ENCODE measurements at places on chromosomes 3 and 15.

DNA sequence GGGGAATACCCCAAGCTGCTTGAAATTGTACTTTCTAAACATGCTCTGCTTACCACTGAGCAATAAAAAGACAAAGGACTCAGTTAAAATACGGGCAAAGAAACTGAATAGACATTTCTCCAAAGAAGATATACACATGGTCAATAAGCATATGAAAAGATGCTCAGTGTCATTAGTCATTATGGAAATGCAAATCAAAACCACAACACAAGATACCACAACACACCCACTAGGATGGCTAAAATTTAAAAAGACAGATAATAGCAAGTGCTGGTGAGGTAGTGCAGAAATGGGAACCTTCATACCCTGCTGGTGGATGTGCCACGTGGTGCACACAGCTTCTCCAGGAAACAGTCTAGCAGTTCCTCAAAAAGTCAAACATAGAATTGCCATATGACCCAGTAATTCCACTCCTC, 21.3 kb downstream of the LRIG1 start:
- DNase-seq: no peak

- no peak for DNase-seq
These were observed 44.5 kb upstream of the PTX3 start for GRCh38 chr3:157392104-157392503.

DNA sequence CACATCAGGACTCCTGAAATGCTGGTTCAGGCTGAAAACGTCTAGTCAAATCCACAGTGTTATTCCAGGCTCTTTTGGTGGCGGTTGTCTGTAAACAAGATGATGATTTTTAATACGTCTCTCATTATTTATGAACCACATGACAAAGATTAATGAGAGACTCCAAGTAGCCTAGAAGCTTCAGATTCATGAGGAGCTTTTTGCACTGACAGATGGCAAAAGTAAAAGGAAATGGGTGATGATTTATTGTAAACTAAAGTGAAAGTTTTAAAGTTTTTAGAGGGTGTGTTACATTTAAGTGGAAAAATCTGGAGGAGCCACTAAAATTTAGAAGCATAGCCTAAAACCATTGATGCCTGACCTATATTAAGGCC, 77.0 kb downstream of the BBX start:
- no peak for DNase-seq

DNA sequence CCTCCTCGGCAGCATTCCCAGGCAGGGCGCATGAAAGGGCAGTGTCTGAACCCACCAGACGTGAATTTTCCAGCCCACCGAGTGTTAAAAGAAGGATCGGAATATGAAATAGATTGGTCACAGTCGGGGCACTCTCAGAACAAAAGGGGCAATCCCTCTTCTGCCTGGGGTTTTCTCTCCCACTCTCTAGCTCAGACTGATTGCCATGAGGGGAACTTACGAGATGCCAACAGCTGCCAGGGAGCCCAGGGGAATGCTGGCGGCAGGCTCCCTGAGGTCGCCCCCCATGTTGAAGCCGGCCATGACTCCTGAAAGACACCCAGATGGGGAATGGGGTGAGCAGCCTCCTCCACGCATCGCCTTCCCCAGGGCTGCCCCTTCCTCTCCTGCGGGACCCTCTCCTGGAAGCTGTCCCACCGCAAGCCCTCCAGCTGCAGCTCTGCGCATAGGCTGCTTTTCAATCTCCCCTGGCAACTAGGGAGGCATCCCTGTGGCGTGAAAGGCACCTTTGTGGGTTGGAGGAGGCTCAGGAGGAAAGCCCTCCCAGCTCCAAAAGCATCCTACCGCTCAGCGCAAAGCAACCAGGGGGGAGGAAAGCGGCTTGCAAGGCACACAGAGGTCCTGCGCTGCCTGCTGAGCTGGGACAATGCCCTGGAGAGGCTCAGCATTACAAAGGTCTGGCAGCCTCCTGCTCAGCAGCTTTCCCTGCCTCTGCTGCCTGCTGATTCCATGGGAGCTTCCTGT, 64.8 kb upstream of the HEG1 start:
- DNase-seq: no peak

GRCh38 chr3:59313365-59313764, 263.5 kb upstream of the CFAP20DC start:
- peak; percentile 44 for DNase-seq

DNA sequence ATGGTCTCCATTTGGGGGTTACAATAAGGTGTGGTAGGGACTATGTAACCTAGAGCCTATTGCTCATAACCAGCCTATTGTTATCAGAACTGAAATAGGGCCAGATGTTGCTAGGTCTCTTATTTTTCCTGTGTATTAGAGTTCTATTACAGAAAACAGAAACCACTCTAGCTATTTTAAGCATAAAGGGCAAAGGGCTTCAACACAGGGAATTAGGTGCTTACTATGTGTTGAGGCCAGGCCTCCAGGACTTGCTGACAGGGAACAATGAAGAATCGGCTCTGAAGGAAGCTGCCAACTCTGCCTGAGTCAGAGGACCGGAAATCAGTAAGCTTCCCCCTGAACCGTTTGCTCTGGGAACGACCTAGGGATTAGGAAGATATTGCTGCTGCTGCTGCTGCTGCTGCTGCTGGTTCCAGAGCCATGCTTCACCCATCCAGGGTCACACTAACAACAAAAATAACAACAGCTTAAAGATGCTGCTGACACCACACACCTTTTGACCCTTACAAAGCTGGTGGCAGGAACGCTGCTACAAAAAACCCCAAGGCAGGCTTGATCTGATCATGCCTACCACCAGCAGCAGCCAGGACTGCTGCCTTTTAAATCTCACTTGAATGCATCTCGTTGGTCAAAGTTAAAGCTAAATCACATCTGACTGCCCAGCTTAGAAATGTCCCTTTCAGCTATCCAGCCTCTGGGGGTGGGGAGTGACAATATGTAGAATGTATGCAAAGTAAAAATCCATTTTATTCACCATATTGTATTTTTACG, 276.9 kb upstream of the IL12A start:
- DNase-seq: no peak

DNA sequence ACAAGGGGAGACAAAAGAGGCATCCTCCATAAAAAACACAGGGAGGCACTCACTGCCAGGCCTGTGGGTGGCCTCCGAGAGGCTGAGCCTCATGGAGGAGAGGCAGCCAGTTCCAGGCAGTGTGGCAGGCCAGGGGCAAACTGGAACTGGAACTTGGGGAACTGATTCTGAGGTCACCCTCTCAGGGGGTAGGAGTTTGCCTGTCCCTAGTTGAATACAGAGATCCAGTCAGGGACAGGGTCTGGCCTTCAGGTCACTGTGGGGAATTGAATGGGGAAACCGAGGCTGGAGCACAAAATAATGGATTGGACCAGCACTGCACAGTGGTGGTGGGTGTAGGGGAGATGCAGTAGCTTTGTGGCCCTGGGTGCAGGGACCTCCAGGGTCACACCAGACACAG, 58.7 kb downstream of the TPRA1 start:
- no peak for DNase-seq

GRCh38 chr3:141384157-141384556, 15.9 kb downstream of the ZBTB38 start:
- DNase-seq: no peak

- no peak for DNase-seq
These were observed 48.1 kb downstream of the SUSD5 start for GRCh38 chr3:33170531-33170930.

GRCh38 chr3:188165596-188165995, 11.6 kb downstream of the LPP start:
- DNase-seq: peak; percentile 31
